ENCODE measurements at places on chromosomes 12 and 14.

DNA sequence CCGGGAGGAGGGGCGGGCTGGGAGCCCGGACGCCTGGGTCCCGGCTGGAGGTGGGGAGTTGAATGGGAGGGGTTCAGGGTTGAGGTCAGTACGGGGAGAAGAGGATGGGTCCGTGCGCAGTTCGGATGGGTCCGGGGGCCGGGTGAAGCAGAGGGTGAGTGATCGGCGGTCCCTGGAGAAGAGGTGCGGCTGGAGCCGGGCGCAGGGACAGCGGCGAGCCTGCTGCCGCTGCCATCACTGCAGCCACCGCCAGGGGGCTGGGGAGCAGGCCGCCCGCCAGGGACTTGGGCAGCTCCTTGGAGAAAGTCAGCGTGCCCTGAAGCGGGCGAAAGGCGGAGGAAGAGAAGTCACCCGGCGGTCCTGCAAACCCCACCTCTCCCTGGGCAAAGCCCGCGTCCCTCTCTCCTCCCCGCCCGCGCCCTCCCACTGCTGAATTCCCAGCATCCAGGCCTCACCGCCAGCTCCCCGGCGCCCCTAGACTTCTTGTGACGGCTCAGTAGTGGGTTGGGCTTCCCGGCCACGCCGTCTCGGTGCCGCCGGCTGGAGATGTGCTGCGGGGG lies 6.0 kb upstream of the GPR84 start:
- DNase-seq = peak; percentile 92

DNA sequence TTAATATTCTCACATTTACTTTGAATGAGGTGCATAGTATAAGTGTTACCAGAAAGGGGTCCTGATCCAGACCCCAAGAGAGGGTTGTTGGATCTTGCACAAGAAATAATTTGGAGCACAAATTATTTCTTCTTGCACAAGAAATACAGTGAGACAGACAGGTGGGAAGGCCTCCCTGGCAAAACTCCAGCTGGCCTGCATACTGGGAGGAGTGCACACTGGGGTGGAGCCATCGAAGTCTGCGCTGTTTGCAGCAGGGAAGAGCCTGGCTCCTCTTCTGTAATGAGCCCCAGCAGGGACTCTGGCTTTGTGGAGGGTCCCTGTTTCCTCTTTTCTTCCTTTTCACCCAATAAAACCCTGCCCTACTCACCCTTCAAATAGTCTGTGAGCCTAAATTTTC lies 141.6 kb downstream of the GLT1D1 start:
- no peak for DNase-seq

DNA sequence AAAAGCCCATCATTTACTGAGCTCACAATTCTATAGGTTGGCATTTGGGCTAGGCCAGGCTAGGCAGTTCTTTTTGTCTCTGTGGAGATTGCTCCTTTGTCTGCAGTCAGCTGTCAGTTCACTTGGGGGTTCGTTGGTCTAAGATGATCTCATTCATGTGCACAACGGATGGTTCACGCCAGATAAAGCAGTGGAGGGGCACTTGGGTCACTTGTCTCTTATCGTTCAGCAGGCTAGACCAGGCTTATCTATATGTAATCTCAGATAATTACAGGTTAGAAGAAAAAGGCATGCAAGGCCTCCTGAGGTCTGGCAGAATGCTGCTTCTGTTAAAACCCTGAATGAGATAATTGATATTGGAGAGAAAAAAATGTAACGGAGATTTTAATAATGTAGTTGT lies 119.0 kb upstream of the ATP2B1 start:
- no peak for DNase-seq

- DNase-seq = no peak
Observed at GRCh38 chr12:105477873-105478272, 147.4 kb downstream of the C12orf75 start.

DNA sequence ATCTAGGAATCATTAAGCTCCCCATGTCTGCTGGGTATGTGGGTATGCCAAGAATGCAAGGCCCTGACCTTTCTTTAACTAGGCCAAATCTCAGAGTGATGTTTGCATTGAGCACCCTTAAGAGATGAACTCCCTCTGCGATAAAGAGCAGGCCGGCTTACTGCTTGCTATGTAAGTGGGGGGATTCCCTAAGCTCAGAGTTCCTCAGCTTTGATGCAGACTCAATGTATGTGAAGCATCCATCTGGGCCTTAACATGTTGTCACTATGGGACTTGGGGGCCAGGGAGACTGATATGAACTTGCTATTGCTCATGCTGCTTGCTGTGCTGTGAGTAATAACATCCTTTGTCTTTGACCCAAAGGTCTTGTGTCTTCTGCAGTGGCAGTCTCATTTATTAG lies 149.7 kb downstream of the C12orf75 start:
- no peak for DNase-seq

DNA sequence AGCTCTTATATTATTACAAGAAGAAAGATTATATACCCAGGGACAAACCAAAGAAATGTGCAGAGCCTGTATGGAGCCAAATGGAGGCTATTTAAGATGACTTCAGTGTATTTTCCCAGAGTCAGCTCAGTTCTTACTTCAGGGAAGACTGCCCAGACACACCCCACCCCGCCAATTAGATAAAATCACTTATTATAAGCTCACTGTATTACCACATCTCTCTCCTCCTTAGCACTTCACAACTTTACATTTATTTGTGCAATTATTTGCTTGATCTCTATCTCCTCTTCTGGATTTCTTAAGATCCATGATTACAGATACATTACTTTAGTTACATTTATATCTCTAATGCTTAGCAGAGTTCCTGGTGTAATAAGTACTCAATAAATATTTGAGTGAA lies 24.7 kb upstream of the WDR89 start:
- no peak for DNase-seq

DNA sequence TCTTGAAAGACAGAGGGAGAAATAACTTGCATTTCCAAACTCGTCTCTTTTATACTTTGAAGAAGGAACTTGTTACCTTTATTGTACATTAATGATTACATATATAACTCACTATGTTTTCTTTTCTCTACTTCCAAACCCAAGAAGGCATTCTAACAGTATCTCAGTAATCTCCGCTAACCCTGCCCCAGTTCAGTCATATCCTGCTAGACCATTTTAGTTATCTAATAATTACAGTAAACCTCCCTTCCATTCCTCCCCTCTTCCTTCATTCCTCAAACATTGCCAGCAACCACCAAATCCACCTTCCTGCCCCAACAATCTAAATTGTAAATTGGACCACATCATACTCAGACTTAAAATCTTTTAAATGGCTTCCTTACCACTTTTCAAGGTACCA lies 30.6 kb downstream of the STK38L start:
- no peak for DNase-seq

DNA sequence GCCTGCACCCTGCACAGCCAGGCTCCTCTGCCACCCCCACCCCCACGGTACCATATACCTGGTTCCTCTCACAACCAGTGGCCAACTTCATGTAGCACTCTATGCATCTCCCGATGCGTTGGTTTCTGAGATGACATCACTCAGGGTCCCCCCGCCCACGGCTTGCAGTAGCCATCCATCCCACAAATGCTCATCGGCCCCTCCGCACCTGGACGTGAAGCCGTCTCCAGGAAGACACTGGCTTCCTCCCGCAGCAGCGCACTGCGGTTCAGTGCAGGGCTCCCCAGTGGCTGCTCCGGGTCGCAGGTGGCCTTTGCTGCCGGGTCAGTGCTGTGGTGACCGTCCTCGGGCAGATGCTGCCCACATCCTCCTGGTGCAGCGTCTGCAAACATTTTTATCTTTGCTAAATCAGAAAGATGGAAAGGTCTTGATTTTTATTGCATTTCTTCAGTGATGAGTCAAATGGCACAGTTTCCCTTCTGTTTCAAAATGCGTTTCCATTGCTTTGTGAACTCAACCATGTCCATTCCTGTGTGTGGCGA lies 27.5 kb upstream of the MMP17 start:
- DNase-seq = no peak

- peak; percentile 97 for DNase-seq
Observed at GRCh38 chr12:12999959-13000615, at the start of gene HEBP1. Gene HEBP1, minus strand, starts transcription at chr12:13000265. Its CDS starts 151 bp downstream, at chr12:13000114.

GRCh38 chr14:100199240-100199860 lies 39.6 kb upstream of the YY1 start:
- no peak for DNase-seq

GRCh38 chr14:53020193-53020932 lies 69.5 kb upstream of the FERMT2 start:
- DNase-seq = no peak

- DNase-seq = no peak
Observed at GRCh38 chr12:105030820-105031807, 45.0 kb downstream of the NOPCHAP1 start.

- no peak for DNase-seq
Observed at GRCh38 chr12:108099778-108100489, 29.2 kb upstream of the WSCD2 start.

DNA sequence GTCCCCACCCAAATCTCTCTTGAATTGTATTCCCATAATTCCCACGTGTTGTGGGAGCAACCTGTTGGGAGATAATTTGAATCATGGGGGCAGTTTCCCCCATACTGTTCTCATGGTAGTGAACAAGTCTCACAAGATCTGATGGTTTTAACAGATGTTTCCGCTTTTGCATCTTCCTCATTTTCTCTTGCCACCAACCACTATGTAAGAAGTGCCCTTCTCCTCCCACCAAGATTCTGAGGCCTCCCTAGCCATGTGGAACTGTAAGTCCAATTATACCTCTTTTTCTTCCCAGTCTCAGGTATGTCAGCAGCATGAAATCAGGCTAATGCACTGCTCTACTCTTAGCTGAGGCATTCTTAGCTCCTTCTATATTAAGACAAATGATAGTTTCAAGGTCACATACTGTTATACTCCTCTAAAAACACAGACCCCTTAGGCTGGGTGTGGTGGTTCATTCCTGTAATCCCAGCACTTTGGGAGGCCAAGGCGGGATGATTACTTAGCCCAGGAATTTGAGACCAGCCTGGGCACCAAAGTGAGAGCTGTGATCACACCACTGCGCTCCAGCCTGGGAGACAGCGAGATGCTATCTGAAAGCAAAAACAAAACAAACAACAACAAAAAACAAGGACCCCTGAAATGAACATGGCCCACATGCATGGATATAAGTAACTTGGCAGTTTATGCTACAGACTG lies 3.6 kb downstream of the SCAF11 start:
- no peak for DNase-seq

DNA sequence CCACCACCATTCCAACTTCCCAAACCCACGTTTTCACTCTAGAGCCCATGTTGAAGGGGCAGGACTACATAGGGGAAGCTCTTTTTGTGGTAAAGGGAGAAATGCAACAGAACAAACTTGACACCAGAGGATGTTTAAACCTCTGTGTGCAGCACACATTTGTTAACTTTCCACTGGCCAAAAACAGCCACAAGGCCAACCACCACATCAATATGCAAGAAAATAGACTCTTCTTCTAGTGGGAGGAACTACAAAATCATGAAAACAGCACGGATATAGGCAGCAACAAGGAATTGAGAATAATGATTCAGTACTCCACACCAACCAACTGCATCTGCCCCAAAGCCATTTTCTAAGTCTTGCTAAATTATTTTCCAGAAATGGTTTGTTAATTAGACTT lies 66.3 kb upstream of the CEP83 start:
- no peak for DNase-seq

GRCh38 chr14:69687606-69688298 lies 76.4 kb downstream of the SUSD6 start:
- no peak for DNase-seq

- DNase-seq = no peak
Observed at GRCh38 chr14:69910871-69911270, 31.7 kb downstream of the SMOC1 start.

DNA sequence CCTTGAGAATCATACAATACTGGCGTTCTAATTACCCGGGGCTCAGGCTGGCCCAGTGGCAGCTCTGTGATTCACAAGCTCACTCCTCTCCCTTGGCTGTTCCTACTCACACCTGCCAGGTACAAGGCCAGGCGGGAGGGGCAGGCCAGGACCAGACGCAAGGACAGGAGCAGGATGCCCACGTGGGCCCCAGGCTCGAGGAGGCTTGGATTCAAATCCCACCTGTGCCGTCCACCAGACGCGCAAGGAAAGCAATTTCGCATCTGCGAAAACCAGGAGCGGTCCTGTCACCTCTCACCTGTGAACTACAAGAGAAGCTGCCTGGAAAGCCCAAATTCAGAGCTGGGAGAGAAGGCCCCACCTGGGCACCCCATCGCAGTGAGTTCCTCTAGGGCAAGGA lies 50.6 kb downstream of the BCL11B start:
- DNase-seq = no peak

Data from sigmoid colon (tissue), 7 donors.